RPMI7951 (cell line): ENCODE measurements at places on chromosomes 6 and 20. TPM values are rescaled to one million over a fixed set of nuclear protein-coding genes. Genes with fewer than 3 reads are reported as not detected.

- peak; percentile 37 for DNase-seq
Measured at GRCh38 chr20:41213150-41213820, 75.9 kb downstream of the PLCG1 start.

DNA sequence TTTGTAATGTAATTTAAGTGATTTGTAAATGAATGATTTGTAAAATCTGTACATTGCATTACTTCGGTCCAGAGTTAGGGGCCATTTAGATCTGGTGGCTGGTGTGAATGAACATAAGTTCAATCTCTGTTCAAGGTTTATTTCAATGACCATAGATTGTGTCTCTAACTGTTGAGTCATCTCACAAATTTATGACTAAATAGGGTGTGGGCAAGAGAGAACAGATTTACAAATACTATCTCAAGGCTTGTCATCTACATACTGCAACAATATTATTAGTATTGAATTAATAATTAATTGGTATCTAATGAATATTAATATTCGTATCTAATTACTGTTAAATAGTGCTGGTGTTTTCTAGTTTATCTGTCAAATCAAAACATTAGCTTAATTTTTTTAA, 115.3 kb upstream of the EDN1 start:
- DNase-seq = no peak

Gene KIAA1755
- total RNA-seq = 0.59 and 1.1 TPM in 2 replicates

DNA sequence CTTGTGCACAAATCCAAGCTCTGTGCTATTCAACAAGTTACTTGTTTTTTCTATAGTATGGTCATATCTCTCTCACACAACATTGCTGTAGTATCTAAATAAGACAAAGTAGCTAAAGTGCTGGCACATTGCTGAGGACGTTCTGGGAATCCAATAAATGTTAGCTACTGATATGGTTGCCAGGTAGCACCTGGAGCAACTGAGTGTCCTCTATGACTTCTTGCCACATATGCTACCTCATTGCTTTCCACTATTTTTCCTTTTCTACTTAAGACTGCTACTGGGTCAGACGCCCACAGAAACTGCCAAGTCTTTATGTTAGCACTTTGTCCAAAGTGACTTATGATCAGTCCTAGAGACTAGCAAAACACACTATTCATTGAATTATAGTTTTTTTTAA, 85.3 kb downstream of the SYCP2 start:
- DNase-seq = no peak

DNA sequence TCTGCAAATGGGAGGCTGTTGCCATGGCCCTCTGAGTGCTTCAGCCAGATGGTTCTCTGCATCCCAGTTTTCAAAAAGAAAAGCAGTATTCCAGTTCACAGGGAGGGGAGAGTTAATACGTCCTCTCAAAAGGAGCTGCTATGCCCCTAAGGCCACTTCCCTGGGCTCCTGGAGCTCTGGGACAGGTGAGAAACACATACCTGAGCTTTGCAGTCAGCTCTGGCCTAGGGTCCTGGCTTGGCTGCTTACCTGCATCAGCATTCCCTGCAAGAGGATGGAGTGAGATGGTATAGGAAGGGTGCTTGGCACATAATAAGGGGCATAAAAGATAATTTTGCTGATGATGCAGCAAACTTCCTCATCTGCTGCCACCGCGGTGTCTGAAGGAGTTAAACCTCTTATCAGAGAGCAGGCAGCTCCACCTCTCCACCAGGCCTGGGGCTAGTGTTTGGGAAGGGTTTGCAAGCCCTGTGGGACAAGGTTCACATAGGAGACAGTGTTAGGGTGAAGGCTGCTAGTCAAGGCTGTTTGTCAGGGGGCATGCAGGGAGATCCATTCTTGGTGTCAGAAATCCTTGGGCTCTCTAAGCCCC, 62.7 kb downstream of the SLC24A3 start:
- DNase-seq = no peak

Gene NRN1
- 26.8 and 32.8 TPM in 2 replicates for total RNA-seq

DNA sequence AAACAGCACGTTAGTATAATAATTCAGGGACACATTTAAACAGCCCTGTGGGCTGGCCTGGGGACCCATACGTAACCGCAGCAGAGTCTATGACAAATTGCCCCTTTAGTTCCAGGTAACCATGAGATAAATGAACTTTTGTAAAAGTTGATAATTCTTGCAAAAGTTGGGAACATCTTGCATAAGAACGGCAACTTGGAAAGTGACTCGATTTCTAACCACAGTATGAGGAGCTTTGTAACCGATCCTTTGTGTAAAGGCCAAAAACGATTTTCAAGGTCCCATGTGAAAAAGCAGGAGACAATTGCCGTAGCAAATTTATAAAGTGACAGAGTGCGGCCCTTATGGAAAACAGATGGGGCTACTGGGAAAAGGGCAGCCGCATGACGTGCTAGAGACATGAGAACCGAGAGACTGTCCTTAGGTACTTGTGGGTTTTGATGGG, 81.6 kb downstream of the PSMG4 start:
- no peak for DNase-seq

GRCh38 chr6:110342759-110343158, 15.4 kb downstream of the METTL24 start:
- DNase-seq = no peak

- peak; percentile 6 for DNase-seq
Measured at GRCh38 chr6:76881414-76881813, 581.9 kb downstream of the HTR1B start.

- DNase-seq = no peak
Measured at GRCh38 chr6:85684133-85684808, 41.6 kb upstream of the SYNCRIP start.

GRCh38 chr6:1940381-1940780, 305.0 kb downstream of the GMDS start:
- DNase-seq = no peak

Gene ASIP
- not detected in 2 replicates for total RNA-seq

GRCh38 chr20:61599061-61599531, 347.0 kb downstream of the CDH4 start:
- no peak for DNase-seq

Gene CSNK2B
- 371 and 469 TPM in 2 replicates for total RNA-seq

Gene TFB1M
- total RNA-seq = 20.3 and 22.3 TPM in 2 replicates
